ENCODE measurements at places on chromosomes 3 and 15. TPM values are rescaled to one million over a fixed set of nuclear protein-coding genes. Genes with fewer than 3 reads are reported as not detected.
A peak's percentile ranks its signal among the peaks of the same experiment; 100 is the strongest.

The SH2D7 gene
- total RNA-seq, result not detected

The NR2E3 gene
- total RNA-seq, result 0.69 TPM

The CD200 gene
- 67.9 TPM for total RNA-seq

The ROPN1B gene
- total RNA-seq, result not detected

The COL6A6 gene
- total RNA-seq, result 0.25 TPM

DNA sequence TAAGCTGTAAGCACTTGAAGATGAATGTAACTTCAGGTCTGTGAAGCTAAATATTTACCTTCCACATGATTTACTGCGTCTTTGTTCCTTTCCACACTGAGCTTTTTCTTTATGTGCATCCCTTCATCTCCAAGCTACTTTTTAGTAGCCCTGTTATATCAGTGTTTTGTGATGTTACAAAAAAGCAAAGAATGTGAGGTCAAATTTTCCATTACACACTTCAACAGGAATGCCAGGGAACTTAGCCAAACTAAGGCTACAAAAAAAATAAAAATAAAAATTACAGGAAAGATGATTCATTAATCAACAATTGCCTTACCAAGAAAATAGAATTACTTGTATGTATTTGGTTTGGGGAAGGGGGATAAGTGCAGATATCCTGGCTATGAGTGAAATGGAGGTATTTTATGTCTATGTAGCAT, 73.0 kb downstream of the FILIP1L start:
- no peak for DNase-seq

DNA sequence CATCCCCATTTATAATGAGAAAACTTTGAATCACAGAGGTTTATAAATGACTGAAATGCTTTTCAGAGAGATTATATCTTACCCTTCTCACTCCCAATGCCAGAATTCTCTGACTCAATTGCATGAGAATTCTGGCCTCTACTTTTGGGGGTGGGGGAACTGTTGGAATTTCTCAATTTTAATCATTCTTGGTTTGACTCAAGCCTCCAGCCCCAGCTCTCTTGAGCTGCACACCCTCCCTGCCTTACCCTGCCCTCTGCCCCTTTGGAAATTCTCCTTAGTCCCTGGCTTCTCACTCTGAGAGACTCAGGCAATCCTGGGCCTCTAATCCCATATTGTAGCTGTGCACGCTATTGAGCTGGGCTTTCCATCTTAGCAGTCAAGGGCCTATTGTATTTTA, 44.2 kb downstream of the ZNF589 start:
- no peak for DNase-seq

DNA sequence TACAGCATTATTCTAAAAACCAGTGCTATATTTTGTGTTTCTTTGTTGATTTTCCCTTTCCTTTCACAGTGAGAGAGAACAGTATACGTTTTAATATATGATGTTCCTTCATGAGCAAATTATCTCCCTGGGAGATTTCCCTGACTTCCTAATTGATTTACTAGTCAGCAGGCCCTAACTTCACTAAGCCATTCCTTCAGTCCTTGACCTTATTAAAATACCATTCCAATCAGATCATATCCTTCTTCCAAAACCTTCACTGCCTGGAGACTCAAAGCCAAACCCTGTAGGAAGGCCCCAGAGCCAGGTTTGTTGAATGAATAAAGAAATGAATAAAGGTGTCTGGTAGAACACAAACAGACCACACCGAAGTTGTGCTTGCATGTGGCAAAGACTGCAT, 43.8 kb upstream of the ARHGEF3 start:
- no peak for DNase-seq

GRCh38 chr3:187616307-187616972, 53.8 kb downstream of the SST start:
- DNase-seq, result peak; percentile 66

GRCh38 chr15:60399246-60399915, 1.6 kb upstream of the ANXA2 start:
- DNase-seq, result no peak

All from glutamatergic neuron (in vitro differentiated cells).